AG20443 (cell line): ENCODE measurements at places on chromosomes 2 and 18.

GRCh38 chr2:224881846-224882245, 160.4 kb downstream of the DOCK10 start:
- no peak for DNase-seq

DNA sequence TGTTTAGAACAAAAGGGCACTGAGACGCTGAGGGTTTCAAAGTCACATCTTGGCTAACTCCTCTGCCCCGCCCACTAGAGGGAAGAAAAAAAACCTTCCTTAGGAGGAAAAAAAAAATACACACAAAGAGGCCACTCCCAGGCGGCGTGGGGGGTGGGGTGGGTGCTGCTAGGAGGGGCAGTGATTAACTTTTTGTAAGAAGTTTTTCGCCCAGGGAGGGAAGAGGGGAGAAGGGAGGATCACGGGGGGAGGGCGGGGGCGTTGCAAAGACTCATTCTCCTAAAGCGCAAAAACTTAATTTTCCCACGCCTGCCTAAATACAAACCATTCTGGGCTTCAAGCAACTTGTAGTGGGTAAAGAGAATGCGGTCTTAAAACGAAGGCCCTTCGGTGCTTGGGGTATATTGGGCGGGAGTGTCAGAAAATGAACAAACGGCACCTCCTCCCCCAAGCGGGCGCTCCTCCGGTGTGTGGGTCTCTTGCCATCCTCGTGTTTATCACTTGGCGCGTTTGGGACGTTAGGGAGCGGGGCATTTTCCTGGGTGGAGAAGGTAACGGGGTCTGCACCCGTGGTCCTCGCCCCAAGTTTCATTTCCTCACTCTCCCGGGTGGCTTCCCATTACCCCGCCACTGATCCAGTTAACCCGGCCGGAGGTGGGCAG, 1.7 kb downstream of the CXCR4 start:
- no peak for DNase-seq

GRCh38 chr2:58740426-58740825, 499.3 kb upstream of the FANCL start:
- no peak for DNase-seq

GRCh38 chr2:60780721-60781120, 24.7 kb downstream of the PAPOLG start:
- no peak for DNase-seq

DNA sequence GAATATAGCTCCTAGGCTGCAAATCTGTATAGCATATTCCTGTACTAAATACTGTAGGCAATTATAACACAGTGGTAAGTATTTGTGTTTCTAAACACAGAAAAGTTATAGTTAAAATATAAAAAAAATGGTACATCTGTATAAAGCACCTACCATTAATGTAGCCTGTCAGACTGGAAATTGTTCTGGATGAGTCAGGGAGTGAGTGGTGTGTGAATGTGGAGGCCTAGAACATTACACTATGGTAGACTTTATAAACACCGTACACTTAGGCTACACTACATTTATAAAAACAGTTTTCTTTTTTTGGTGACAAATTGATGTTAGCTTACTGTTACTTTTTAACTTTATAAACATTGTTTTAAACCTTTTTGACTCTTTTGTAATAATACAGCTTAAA, 226.3 kb downstream of the CCDC85A start:
- no peak for DNase-seq

- DNase-seq: no peak
These were observed 107.6 kb upstream of the NOSTRIN start for GRCh38 chr2:168694866-168695265.

- no peak for DNase-seq
These were observed 443.7 kb downstream of the DSEL start for GRCh38 chr18:67072791-67073190.

GRCh38 chr2:147297820-147298219, 547.0 kb upstream of the ACVR2A start:
- no peak for DNase-seq

- DNase-seq: no peak
These were observed 278.8 kb downstream of the RND3 start for GRCh38 chr2:150208689-150209088.

GRCh38 chr2:216505133-216506106, 6.8 kb downstream of the RPL37A start:
- DNase-seq: no peak

DNA sequence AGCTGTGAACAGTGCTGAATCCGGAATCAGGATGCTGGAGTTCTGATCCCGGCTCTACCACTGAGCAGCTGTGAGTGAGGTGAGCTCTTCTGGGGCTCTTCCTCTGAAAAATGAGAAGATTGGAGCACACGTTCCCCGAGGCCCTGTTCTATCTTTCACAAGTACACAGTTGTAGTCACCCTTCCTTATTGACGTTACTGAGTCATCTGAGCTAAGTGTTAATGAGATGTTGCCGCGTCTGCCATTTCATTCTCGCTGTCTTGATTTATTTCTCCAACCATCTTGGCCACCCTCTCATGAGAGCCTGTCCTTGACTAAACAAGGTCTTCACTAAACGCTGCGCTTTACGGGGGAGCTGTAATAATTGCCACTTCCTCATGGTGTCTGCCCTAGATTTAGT, 31.9 kb upstream of the EFR3B start:
- no peak for DNase-seq

GRCh38 chr2:65431421-65432226, 775 bp downstream of the SPRED2 start:
- DNase-seq: peak; percentile 43

DNA sequence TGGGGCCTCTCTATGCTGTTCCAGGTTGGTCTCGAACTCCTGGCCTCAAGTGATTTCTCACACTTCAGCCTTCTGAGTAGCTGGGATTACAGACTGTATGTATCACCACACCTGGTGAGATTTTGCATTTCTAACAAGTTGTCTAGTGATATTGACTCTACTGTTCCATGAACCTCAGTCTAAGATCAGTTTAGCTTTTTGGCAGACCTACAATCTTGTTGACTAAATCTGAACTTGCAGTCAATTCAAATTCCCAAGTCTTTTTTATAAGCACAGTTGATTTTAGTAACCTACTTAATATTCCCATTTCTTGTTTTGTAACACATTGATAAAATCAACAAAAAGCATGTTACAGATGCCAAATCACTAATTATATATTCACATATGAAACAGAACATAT, 266.1 kb upstream of the CYP26B1 start:
- DNase-seq: no peak

DNA sequence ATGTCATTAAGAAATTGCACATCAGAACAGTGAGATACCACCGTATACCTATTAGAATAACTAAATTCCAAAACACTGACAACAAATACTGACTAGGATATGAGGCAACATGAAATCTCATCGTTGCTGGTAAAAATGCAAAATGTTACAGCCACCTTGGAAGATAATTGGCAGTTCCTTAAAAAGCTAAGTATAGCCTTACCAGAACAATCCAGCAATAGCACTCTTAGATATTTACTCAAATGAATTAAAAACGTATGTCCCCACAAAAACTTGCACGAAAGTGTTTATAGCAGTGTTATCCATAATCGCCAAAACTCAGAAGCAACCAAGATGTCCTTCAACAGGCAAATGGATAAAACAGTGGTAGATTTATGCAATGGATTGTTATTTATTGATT, 241.7 kb downstream of the EPHA4 start:
- DNase-seq: no peak

- DNase-seq: no peak
These were observed 24.4 kb downstream of the FBXO15 start for GRCh38 chr18:74123200-74123599.

DNA sequence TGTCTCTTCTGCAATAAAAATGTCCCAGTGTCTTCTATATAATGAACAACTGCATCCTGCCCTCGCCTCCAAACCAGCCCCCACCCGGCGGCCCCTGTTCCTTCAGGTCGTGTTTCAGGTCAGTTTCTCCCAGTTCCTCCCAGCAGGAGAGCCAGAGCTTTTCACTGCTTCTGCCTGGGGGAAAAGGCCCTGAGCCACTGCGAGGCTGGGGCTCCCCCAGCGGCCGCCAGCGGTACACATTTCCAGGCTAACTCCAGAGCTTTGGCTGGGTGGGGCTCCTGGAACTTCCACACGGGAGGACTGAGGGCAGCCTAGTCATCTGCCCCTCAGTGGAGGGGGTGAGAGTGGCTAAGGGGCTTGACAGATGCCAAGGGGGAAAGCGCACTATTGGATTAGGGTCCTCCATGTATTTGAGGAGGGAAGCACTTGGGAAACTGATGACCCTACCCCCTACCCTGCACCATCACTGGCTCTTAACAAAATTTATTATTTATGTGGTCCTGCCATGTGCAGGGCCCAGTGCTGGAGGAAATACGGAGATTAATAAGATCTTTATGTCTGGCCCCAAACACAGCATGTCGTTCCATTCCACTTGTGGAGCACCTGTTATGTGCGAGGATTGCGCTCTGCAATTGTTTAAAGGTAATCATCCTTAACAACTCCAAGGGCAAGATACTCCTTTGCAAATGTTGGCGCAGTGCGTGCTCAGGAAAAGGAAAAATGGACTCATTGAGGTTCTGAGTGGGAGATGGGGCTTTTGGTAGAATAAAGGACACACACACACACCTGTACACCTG, 17.3 kb upstream of the CYS1 start:
- DNase-seq: peak; percentile 96

DNA sequence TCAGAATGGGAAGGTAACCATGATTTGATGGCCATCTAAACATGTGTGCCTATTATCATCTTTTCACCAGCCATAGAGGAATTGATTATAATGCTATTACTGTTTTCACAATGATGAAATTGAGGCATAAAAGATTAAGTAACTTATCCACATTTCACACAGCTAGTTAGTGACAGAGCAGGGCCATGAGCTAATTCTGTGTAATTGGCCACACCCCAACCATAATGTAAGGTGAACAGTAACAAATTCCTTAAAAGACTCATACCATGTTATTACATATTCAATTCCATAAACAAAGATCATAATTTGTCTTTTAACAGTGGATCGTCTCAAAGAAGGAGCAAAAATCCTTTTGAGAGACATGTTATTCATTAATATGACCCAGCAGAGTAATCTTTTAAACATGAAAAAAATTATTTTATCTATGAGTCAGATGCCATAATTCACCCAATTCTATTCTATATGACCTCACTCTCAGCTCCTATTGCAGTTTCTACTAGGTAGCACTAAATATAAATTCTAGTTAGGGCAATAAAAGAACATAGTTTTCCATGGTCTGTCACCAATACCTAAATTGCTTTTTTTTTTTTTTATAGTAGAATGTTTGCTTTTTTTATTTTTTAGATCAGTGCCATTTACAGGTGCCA, 475.8 kb upstream of the SLC39A10 start:
- DNase-seq: no peak

GRCh38 chr2:127479866-127480743, 46.2 kb downstream of the IWS1 start:
- DNase-seq: no peak

- no peak for DNase-seq
These were observed 40.3 kb downstream of the SNTG2 start for GRCh38 chr2:990970-991369.

DNA sequence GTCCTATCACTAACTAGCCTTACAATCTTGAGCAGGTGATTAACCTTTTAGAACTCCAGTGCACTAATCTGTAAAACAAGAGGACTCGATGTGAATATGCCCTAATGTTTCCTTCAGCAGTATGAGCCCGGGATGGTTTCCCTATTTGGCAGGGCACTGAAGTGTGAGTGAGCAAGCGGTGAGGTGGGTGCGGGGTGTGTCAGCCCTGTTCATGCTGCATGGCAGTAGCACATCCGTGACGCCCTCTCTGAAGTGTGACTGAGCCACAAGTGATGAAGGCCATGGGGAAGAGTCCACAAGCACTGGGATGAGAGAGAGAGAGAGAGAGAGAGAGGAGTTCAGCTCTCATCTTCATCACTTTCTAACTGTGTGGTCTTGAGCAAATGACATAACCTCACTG, 168.7 kb downstream of the SETBP1 start:
- no peak for DNase-seq

GRCh38 chr2:237566401-237567235, at the start of gene PRLH:
Gene PRLH, plus strand, starts transcription at chr2:237566574. Its CDS starts 0 bp downstream, at chr2:237566574.
- DNase-seq: no peak

DNA sequence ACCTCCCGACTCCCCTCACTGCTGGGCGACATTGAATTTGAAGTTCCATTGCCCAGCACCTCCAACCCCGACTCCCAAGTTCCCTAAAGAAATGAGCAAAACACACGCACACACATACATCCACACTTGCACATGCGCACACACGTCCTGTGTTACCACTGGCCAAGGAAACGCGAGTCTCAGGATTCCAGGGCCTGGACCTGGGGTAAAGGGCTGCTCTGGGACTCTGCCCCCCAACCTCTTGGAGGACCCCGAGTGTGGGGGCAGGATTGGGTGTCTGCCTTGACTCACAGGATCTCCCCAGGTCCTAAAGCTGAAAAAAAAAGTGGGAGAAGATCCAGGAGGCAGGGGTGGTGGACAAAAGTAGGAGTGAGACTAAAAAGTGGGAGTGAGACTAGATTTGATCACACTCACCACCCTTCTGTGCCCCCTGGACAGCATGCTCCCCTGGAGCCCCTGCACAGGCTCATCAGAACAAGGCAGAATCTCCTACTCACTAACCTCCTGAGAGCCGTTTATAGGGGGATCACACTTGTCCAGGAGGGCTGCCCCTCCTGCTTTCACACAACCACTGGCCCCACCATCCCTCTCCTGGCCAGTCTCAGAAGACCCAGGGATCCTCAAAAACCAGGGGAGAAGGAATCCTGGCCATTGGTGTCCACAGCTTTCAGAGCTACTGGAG, 202.2 kb downstream of the TNS1 start:
- no peak for DNase-seq

- DNase-seq: no peak
These were observed 73.3 kb upstream of the CABLES1 start for GRCh38 chr18:23062011-23062410.

GRCh38 chr2:140657657-140658056, 1473.2 kb downstream of the LRP1B start:
- no peak for DNase-seq

GRCh38 chr2:240986787-240987411, 11.5 kb upstream of the SNED1 start:
- DNase-seq: peak; percentile 66

- DNase-seq: peak; percentile 83
These were observed 42.1 kb upstream of the LAPTM4A start for GRCh38 chr2:20093263-20094141.

DNA sequence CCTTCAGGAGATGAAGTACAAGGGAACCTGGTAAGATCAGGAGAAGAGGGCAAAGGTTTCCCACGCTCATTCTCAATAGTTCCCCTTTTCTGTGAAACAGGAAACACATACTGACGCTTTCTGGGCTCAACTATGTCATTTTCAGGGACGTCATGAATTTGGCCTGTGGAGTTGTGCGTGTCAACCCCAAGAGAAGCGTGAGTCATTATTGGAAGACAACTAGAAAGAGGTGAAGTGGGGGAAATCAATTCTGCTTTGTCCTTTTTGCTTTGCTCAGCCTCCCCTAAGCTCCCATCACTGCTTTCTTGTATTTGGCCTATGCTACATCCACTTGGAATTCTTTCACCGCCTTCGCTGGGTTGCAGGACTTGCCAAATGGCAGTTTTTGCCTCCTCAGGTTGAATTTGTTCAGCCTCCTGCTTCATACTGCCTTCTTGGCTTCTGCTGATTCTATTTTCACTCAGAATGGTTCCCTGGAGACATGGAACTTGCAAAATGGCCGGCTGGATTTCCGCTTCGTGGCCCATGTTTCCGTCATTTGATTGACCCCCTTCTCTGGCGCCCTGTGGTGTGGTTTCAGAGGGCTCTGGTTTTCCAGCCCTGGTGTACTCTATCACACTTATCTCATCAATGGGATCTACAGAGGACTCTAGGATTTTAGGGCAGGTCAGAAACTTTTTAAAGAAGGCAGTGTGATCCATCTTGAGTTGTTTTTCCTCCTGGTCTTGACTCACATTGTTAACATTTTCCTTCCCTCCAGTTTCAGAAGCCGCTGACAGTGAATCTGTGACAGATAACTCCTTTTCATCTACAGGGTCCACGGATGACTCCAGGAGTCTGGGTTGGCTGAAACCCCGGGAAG, 93.3 kb downstream of the ALPK2 start:
- DNase-seq: no peak
